ENCODE measurements at places on chromosomes 6 and 20.

DNA sequence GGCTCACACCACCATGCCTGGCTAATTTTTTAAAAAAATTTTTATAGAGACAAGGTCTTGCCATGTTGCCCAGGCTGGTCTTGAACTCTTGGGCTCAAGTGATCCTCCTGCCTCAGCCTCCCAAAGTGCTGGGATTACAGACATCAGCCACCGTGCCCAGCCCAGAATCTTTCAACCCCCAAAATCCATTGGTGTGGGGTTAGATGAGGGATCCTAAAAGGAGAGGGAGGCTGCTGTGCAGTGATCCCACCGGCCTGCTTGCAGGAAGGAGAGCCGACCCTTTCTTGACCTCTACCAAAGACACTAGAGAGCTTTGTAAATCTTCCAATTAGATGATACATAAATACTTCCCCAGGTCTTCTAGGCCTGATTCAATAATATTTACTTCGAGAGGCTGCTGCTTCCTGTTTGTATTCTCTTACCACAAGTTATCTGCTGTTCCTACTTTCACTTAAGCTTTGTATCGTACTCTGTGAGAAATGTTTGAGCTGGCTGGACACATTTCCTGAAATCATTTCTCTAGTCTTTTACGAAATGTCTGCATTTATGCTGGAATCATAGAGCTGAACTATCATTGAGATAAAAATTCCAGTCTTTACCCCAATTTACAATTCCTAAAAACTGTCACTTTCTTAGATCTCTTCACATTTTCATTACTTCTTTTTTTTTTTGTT lies 49.3 kb upstream of the IER3 start:
- no peak for DNase-seq

GRCh38 chr6:71463061-71463460 lies 174.4 kb downstream of the OGFRL1 start:
- DNase-seq = no peak

DNA sequence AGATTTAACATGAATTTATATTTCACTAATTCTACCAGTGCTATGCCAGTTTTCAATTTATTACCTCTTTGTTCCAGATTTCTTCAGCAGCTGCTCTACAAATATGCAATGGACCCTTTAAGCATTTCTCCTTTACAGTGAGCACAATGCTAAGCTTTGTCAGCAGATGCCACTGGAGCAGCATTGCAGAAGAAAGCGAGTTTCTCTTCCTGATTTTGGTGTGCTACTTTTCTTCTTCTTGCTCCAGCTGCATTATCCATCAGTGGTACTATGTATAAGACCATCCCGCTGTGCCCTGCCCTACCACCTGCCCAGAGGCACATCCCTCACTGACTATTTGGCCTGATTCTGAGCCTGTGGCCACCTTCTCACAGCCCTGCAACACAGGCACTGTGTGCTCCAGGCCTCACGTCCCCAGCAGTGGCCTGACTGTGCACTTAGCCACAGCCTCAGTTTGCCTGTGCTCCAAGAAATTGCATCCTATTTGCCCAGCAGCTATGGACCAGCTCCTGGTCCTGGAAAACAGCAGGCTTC lies 84.1 kb downstream of the TNFAIP3 start:
- no peak for DNase-seq

DNA sequence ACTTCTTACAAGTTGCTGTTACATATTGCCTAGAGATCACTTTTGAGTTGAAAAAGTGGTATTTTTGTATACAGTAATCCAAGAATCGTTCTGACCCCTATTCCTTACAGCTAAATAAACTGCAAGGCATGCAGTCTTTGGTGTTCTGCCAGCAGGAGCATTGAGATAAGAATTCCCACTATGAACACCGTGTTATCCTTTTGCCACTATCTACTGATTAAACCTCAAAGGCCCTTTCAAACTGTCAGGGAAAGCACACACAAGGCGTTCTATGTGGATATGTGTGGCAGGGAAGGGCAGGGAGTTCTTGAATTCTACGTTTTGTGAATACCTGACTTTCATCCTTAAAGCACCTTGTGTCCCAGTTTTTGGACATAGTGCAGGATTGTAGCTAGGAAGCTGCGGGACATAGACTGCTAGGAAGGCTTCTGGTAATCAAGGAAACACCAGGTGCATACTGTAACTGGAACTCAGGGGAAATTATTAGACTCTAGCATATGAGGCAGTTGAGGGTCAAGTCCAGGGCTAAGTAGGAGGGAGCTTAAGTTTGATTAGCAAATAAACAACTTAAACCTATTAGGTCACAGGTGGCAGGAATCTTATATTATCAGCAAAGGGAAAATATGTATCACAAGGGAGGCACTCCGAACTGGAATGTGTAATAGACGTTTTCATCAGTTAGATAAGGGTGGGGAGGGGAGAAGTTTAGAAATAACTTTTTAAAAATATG lies 506.6 kb downstream of the RNF144B start:
- no peak for DNase-seq

DNA sequence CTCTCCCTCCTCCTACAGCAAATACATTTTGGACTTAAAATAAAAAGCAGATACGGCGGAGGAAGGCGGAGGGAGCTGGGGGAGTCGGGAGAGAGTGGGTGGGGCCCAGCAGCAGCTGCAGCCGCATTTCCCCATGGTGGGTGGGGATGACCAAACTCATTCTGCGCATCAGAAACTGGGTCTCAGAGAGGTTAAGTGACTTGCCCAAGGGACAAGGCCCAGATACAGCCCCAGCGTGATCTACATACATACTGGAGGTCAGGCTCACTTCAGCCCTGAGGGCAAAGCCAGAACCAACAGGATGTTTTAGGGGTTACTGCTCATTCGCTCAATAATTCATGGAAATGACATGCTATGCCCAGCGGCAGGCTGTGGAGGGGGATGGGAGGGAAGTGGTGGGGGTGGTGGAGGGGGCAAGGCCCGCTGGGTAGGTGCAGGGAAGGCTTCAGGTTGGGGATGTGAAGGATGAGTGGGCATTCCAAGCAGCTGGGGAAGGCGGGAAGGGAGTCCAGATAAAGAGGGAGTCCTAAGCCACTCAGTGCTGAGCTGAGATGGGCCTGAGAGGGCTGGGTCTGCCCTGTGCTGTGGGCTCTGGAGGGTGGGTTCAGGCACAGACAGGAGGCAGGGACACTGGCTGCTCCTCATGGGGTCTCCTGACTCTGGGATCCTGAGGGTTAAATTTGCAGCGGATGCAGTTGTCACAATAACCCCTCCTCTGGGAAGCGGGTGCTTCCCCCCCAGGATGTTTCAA lies 31.0 kb downstream of the DLGAP4 start:
- no peak for DNase-seq

DNA sequence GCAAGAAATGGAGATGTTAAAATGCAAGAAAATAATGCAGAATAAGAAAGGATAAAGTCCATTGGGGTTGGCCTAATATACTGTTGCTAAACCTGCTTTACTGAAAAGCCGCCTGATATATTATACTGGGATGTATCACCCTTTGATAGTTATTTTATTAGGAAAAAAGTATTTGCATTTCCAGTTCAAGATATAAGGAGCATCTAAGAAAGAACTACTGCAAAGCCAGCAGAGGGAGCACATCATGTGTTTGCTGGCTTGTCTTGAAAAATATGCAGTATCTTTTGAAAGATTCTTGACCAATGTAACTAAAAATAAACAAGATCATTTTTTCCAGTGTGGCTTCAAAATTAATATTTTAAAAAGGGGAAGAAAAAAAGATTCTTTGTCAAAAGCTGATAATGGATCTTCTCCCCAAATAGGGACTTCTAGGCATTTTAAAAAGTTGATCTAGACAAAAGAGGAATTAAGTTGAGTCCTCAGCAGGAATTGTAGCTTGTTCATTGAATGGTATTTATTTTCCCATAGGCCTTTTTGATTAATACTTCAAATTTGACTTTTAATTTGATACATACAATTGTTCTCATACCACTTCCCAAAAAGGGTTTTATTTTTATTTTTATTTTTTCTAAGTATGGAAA lies 214.9 kb downstream of the ZFAND3 start:
- DNase-seq = no peak
